ENCODE measurements at places on chromosomes 11 and 22. TPM values are rescaled to one million over a fixed set of nuclear protein-coding genes. Genes with fewer than 3 reads are reported as not detected.

GRCh38 chr11:43992834-43993637 is 50.6 kb downstream of the C11orf96 start:
- peaks cover 3% of the 10 kb centered on the region for H3K27me3 ChIP-seq
- no peak overlapping the region for H3K4me3 ChIP-seq
- H3K36me3 ChIP-seq, result no peaks in the 10 kb centered on the region
- H3K27ac ChIP-seq, result no peak overlapping the region
- DNase-seq, result no peak

DNA sequence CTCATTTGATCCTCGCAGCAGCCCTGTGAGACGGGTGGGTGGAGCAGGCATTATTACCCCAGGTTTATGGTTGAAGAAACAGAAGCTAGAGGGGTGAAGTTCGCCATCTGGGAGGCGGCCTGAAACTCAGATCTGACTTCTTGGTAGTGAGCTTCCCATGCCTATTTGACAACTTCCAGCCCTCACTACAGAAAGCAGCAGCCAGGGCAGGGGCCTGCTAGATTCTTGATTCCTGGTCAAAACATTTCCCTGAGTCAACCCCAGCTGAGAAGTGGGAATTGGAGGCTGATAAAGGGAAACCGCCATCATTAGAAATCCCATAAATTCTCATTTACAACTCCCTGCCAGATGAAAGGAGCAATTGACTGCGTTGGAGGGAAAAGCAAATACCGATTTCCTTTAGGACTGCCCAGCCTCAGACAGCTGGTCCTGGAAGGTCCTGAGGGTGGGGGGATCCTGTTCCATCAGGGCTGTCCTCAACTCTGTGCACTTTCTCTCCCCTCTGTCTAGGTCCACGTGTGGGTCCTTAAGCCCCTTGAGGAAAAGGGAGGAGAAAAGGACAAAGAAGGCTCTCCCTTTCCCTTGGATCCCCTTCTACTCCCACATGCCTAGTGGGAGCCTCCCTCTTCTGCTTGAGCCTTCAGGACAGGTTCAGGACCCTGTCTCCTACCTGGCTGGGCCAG is 10.2 kb upstream of the NECTIN1 start:
- no peak overlapping the region for H3K4me3 ChIP-seq
- no peak overlapping the region for H3K27ac ChIP-seq
- H3K36me3 ChIP-seq, result no peaks in the 10 kb centered on the region
- no peaks in the 10 kb centered on the region for H3K4me1 ChIP-seq
- peaks cover 54% of the 10 kb centered on the region for H3K27me3 ChIP-seq
- no peak for DNase-seq

GRCh38 chr11:117562136-117562535 is 234.5 kb downstream of the CEP164 start:
- H3K4me1 ChIP-seq, result no peaks in the 10 kb centered on the region
- H3K36me3 ChIP-seq, result no peaks in the 10 kb centered on the region
- H3K4me3 ChIP-seq, result no peak overlapping the region
- no peak for DNase-seq

DNA sequence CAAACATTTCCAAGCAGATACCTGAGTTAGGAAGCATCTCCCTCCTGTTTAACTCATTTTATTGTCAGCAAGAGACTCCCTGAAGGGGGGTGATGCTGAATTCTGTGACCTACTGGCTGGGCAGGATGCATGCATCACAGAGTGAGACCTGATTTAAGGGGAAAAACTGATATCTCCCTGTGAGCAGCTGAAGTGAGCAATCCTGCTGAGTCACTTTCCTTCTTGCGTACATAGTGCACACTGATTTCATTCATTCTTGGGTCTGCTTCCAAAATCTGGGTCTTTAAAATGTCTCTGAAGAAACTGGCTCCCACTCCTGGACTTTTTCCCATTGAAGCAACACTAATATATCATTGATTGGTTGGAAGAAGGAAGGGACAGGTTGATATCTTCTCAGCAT is 23.3 kb downstream of the P4HA3 start:
- H3K27ac ChIP-seq, result no peak overlapping the region
- H3K4me3 ChIP-seq, result no peak overlapping the region
- no peaks in the 10 kb centered on the region for H3K36me3 ChIP-seq
- no peaks in the 10 kb centered on the region for H3K4me1 ChIP-seq
- DNase-seq, result no peak

- H3K4me1 ChIP-seq, result no peaks in the 10 kb centered on the region
- no peak overlapping the region for H3K4me3 ChIP-seq
- no peak for DNase-seq
- no peak overlapping the region for H3K27ac ChIP-seq
- peaks cover 5% of the 10 kb centered on the region for H3K27me3 ChIP-seq
Measured at GRCh38 chr11:70761094-70761907, 363.0 kb downstream of the CTTN start.

DNA sequence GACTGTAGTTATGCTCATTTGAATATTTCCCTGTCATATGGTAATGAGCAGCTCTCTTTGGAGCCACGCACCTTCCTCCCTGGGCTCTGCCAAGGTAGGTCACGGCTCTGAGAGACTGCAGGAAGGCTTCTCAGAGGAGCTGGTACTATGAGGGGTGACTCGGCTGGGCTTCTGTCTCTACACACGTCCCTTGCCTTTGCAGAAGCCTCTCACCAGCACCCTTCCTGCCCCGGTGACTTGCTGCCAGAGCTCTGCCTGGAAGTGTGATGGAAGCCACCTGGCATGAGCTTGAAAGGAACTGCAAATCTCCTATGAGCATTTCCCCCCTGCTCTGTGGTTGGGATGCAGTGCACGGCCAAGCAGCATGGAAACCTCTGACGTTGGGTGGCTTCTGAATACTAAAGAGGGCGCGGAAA is 74.2 kb downstream of the KIRREL3 start:
- DNase-seq, result no peak
- H3K36me3 ChIP-seq, result no peaks in the 10 kb centered on the region
- H3K27ac ChIP-seq, result no peak overlapping the region
- H3K4me1 ChIP-seq, result no peaks in the 10 kb centered on the region
- H3K4me3 ChIP-seq, result no peak overlapping the region

DNA sequence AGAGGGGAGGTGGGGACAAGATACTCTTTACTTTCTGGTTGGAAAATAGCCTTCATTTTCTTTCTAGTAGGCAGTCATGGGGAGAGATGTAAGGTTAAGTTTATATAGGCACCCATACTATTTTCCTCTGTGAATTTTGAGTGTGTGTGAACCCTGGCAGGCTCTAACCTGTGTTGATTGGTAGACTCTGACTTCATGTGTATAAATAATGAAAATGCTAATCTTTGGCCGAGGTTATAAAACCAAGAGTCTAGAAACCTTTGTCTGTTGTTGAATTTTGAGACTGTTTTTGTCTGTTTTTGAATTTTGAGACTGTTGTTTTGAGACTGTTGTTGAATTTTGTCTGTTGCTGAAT is 14.0 kb downstream of the TRIM44 start:
- peaks cover 13% of the 10 kb centered on the region for H3K4me1 ChIP-seq
- peaks cover 6% of the 10 kb centered on the region for H3K36me3 ChIP-seq
- no peak overlapping the region for H3K27ac ChIP-seq
- H3K27me3 ChIP-seq, result no peaks in the 10 kb centered on the region
- no peak overlapping the region for H3K4me3 ChIP-seq

DNA sequence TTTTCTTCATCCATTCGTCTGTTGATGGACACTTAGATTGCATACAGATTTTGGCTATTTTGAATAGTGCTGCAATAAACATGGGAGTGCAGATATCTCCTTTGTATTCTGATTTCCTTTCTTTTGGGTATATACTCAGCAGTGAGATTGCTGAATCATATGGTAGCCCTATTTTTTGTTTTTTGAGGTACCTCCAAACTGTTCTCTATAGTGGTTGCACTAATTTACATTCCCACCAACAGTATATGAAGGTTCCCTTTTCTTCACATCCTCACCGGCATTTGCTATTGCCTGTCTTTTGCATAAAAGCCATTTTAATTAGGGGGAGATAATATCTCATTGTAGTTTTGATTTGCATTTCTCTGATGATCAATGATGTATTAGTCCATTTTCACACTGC is 96.1 kb downstream of the PRR5L start:
- H3K4me1 ChIP-seq, result peaks cover 28% of the 10 kb centered on the region
- H3K36me3 ChIP-seq, result no peaks in the 10 kb centered on the region

The VPREB1 gene
- total RNA-seq, result not detected

- H3K27me3 ChIP-seq, result peaks cover 3% of the 10 kb centered on the region
- DNase-seq, result no peak
- H3K36me3 ChIP-seq, result peaks cover 6% of the 10 kb centered on the region
- H3K4me3 ChIP-seq, result no peak overlapping the region
- H3K4me1 ChIP-seq, result no peaks in the 10 kb centered on the region
Measured at GRCh38 chr11:2652333-2653197, 47.2 kb downstream of the KCNQ1OT1 start.
